Smooth muscle cell of the coronary artery (primary cell): ENCODE measurements at places on chromosomes 7 and 10. TPM values are rescaled to one million over a fixed set of nuclear protein-coding genes. Genes with fewer than 3 reads are reported as not detected.

Gene AGBL3
- 0.30 and 1.2 TPM in 2 replicates for total RNA-seq

Gene SH2B2
- 0.70 and 0.75 TPM in 2 replicates for total RNA-seq

Gene POP7
- 13.1 and 37.7 TPM in 2 replicates for total RNA-seq

Gene PIK3CG
- 0.12 TPM in 1 of 2 replicates, not detected in the other for total RNA-seq

Gene NPSR1
- not detected in 2 replicates for total RNA-seq
